Renal cortical epithelial cell (primary cell): ENCODE measurements at places on chromosomes 2 and 18. TPM values are rescaled to one million over a fixed set of nuclear protein-coding genes. Genes with fewer than 3 reads are reported as not detected.

GRCh38 chr2:39470580-39470979 is 33.5 kb upstream of the MAP4K3 start:
- no peak for DNase-seq

DNA sequence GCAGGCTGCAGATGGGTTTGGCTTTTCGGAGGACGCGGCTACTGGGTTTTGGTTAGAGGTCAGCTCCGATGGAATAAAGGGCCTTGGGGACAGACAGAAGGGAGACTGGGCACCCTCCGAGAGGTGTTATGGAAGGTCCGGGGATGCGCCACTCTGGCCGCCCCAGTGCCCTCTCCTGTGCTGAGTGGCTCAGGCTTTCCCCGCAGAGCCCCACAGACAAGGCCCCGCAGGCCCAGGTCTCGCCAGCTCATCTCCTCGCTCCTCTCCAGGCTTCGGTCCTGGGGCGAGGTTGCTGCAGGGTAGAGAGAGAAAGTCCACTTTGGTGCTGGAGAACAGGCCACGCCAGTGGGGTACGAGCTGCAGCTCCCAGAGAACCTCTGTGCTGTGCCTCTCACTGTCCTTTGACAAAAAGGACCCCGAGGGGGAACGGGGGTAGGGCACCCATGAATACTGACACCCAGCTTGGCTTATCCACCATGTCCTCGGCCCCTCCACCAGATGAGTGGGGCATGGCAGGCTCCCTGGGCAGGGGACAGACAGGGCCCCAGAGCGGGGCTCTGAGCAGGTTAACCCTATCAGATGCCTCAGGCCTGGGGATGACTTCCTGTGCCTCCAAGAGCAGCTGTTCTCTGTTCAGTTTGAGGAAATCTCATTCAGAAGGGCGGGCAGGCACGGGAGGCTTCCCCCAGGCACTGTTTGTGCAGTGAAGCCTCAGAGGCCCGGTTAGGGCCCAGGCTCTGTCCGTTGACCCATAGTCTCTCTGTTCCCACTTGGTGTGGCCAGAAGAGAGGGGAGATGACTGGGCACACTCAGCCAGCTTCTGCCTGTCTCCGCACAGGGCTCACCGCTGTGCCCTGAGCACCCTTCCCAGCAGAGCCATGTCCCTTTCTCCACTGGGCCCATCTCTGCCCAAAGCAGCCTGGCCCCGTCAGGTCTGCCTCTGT is 15.7 kb upstream of the CNNM3 start:
- DNase-seq: no peak

DNA sequence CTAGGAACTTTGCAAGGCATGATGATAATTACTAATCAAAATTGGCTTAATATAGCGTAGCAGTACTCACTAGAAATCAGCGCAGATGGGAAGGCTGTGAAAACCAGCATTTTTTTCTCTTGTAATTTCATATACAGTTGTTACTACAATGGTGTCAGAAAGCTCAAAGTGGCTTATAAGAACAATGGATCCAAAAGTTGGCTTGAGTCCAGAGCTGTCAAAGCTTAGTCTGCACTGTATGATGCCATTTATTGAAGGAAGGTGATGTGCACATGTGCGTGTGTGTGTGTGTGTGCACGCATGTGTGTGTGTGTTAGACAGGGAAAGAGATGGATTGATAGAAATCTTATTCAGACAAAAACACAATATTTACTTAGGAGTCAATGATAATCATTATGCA is 341.3 kb downstream of the TGIF1 start:
- DNase-seq: no peak

DNA sequence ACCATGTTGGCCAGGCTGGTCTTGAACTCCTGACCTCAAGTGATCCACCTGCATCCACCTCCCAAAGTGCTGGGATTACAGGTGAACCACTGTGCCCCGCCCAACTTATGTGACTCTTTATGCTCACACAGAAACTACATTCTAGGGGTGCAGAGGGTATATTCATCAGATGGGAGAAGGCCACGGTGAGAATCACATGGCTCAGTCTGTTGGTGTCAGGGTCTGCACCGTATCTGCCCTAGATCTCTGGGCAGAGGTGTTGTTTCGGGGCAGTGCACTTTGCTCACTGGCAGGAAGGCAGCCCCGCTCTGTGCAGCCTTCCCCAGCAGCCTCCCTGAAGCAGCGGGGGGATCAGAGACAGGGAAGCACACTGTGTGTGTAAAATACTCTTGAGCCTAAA is 76.4 kb downstream of the SH3RF3 start:
- DNase-seq: no peak

DNA sequence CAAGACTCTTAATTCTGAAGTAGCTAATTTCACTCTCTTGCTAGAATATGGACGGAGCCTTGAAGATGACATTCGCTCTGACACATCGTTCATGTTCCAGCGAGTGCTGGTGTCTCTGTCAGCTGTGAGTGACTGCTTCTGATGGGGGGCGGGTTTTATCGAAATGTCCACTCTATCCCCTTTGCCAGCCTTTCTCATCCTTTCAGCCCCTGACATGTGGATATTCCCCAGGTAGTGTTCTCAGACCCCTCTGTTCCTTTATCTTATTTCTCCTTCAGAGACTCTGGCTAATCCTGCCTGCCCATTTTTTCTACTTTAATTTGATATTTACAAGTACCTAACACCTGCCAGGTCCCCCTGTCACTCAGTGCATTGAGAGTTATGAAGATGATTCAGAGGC is 18.9 kb upstream of the GMCL1 start:
- no peak for DNase-seq

- DNase-seq: no peak
These were observed 4.7 kb upstream of the TTN start for GRCh38 chr2:178811901-178812300.

- no peak for DNase-seq
These were observed 16.9 kb downstream of the NT5DC4 start for GRCh38 chr2:112737542-112738232.

DNA sequence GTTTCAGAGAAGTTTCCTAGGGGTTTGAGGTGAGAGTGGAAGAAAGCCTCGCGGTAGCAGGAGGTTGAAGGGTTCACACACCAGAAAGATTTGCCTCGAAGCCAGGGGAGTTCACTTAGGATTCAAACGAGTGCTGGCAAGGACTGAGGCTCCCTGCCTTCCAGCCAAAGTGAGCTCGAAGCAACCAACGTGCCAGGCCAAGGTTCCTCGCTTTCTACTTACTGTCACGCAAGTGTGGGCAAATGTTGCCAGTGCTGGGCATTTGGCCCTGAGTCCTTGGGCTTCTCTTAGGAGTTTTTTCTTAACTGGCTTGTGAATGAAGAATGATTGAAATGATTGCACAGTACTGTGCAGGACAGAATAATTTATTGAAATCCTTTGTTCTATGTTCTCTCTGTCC is 53.6 kb downstream of the TMEM178A start:
- no peak for DNase-seq

DNA sequence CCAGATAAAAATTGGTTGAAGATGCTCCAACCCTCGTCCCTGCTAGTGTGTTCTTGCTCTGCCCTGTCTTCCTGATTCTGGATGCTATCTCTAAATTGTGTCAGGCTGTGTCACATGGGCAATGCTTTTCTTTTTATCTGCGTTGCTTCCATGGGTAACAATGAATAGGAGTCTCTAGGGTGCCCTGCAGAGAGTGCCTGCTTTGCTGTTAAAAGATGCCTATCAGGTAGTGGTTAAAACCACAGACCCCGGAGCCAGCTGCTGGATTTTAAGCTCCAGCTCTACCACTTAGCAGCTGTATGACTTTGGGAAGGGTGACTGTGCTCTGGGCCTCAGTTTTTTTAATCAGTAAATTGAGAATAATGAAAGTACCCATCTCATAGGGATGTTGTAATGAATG is 340.3 kb downstream of the PLCL1 start:
- no peak for DNase-seq

GRCh38 chr18:5972298-5972697 is 77.0 kb upstream of the TMEM200C start:
- no peak for DNase-seq

DNA sequence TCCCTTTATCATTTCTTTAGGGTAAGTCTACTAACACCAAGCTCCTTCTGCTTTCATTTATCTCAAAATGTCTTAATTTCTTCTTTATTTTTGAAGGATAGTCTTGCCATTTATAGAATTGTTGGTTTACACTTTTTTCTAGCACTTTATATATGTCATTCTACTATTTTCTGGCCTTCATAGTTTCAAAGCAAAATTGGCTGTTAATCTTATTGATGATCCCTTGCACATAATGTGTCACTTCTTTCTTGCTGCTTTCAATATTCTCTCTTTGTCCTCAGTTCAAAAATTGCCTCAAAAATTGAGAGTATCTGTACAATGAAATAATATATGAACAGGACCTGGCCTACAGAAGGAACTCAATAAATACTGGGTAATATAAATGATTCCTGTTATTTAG is 7.9 kb upstream of the TANK start:
- DNase-seq: no peak

DNA sequence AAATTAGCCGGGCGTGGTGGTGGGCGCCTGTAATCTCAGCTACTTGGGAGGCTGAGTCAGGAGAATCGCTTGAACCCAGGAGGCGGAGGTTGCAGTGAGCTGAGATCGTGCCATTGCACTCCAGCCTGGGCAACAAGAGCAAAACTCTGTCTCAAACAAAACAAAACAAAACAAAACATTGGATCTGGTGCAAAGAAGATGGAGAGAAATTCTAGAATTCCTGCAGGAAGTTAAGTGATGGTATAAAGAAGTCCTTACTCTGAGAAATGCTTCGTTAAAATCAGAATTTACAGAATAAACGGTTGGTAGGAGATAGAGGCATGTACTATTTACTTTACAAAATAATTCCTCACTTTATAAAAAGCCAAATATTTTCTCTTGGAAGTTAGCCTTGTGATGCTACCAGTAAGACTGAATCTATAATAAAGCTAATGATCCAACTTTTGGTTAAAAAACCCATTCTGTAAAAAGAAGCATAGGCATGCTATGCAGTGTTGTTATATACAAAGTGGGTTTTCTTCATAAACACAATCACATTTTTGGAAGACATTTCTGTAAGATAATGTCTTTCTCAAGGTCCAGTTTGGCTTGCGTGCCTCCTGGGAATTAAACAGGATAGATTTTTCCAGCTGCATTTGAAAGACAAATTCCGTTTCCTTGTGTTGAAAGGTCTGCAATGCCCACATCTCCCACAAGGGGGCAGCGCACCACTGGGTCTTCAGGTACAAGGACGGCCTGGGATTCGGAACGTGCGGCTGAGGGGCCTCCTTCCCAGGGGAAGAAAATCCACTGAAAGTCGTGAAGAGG is 35.6 kb upstream of the PNO1 start:
- DNase-seq: peak; percentile 73

- DNase-seq: no peak
These were observed 1367.2 kb upstream of the SLC39A10 start for GRCh38 chr2:194289712-194290346.

GRCh38 chr2:236040600-236041328 is 127.4 kb downstream of the GBX2 start:
- peak; percentile 58 for DNase-seq

DNA sequence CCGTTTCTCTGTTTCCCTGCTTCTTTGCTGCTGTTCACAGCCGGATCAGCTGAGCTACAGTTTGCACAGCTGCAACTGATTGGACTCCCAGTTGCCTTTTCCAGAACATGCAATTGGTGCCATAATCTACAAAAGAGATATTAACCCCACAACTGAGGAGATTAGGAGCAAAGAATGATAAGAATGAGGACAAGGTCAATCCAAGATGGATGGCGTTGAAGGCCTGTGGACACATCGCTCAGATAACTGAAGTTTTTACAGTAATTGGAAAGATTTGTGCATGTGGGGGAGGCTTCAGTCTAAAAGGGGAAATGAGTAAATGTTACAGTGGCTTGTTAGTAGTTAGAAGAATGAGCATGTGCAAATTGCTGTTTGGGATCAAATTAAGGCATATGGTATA is 263.2 kb downstream of the TGIF1 start:
- DNase-seq: no peak

DNA sequence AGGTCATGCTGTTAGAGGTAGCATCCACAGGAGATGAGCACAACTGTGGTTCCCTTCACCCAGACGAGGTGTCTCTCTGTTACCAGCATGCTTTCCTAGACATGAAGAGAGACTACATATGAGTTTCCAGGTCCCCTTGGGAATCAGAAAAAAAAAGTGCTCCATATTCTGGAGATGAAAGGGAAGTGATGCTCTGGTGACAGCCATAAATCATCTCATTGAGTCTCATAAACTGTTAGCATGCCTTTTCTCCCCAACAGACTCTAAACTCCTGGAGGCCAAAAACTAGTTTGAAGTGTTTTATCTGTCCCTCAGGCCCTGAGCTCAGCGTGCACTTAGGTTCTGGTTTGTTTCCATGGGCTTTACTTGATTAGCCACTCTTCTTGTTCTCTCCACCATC is 124.6 kb upstream of the CREB1 start:
- no peak for DNase-seq

GRCh38 chr18:48228841-48229240 is 180.3 kb downstream of the ZBTB7C start:
- DNase-seq: no peak

GRCh38 chr2:241052677-241053360 is 49.3 kb downstream of the MTERF4 start:
- no peak for DNase-seq

DNA sequence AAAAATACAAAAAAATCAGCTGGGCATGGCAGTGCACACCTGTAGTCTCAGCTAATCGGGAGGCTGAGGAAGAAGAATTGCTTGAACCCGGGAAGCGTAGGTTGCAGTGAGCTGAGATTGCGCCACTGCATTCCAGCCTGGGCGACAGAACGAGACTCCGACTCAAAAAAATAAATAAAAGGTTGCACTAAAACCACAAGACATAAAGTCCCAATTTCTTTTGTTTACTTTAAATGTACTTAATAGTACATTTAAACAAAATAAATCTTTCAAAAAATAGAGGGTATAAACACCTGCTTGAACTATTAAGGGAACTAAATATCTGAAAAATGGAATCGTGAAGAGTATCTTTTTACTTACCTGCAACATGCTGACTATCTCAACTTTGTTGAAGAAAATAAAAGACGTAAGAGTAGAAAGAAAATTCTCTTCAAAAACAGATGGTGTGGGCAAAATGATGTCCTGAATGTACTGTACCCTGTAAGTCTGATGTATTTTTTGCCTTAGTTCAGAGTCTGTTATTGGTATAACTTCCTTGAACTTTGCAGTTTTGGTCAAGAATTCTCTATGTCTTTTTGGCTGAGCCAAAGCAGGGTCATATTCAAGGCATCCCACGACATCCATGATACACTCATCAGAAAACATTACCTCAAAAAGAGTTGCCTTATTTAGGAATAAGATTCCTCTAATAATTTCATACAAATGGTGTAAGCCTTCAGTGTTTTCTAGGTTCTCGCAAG is 19.2 kb downstream of the PPP4R3B start:
- DNase-seq: no peak

The ALPI gene
- total RNA-seq: not detected in 2 replicates

The RNF144A gene
- 1.8 and 2.6 TPM in 2 replicates for total RNA-seq

The ANKRD29 gene
- total RNA-seq: 7.1 and 7.2 TPM in 2 replicates

The ERMN gene
- not detected in 2 replicates for total RNA-seq

The TSPYL6 gene
- not detected in 2 replicates for total RNA-seq

The PARD3B gene
- 5.6 and 16.4 TPM in 2 replicates for total RNA-seq

The HOXD8 gene
- total RNA-seq: 13.4 and 41.9 TPM in 2 replicates

The AQP12A gene
- not detected in 2 replicates for total RNA-seq

The SLC38A11 gene
- total RNA-seq: 0.69 and 1.2 TPM in 2 replicates

The NMUR1 gene
- 0.05 TPM in 1 of 2 replicates, not detected in the other for total RNA-seq

The EML6 gene
- 1.6 and 1.7 TPM in 2 replicates for total RNA-seq

The FBXO41 gene
- 3.6 and 6.3 TPM in 2 replicates for total RNA-seq

The C2orf80 gene
- total RNA-seq: not detected in 2 replicates
